ENCODE measurements at places on chromosomes 11 and 22. TPM values are rescaled to one million over a fixed set of nuclear protein-coding genes. Genes with fewer than 3 reads are reported as not detected.

The FOLR1 gene
- total RNA-seq, result not detected

The KRTAP5-8 gene
- not detected for total RNA-seq

The DGCR6L gene
- total RNA-seq, result 46.8 TPM

DNA sequence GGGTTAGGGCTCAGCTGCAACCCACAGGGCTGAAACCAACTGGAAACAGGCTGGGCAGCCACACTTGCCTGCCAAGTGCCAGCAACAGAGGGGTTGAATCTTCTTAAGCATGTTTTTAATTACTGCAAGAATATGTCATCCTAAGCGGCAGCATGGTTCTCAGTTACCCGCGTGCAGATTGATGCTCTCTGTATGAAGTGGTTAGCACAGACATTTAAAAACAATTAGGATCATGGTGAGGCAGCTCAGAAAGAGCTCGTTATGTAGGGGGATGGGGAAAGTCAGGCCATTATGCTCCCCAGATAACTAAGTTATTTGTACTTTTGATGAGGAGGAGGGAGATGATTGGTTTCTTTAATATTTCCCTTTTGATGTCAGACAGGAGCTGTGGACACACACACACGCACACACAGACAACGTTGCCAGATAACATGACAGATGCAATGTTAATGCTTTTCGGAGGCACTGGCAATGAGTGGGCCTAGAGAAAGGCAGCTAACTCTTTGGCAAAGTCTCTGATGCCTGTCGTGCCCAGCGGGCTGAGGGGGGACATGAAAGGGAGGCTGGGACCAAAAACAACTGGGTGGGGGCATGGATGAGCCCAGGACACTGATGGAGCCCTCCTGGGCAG lies 389.7 kb downstream of the NXPE2 start:
- no peak for DNase-seq

DNA sequence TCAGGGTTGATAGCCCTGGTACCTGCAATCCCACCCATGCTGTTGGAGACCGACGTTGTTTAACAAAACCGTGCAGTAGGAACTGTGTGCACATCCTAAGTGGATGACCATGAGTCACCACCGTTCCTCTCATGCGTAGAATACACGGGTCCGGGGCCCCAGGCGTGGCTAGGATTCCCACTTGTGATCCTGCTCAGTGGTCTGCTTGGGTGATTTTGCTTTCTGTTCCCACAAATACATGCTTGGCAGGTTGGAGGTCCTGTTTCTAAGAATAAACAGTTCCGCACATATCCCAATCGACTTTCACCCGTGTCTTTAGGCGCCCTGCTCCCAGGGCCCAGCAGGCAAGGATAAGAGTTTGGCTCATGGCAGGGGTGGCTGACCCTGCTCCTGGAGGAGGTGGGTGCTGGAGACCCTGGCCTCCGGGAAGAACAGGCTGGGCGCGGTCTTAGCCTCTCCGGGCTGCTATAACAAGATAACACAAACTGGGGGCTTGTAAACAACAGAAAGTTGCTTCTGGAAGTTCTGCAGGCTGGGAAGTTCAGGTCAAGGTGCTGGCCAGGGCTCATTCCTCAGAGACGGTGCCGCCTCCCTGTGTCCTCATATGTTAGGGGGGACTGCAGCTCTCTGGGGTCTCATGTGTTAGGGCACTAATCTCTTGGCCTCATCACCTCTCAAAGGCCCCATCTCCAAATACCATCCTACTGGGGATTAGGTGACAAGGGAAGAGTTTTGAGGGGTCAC lies 1028.3 kb downstream of the BRD1 start:
- DNase-seq, result no peak

DNA sequence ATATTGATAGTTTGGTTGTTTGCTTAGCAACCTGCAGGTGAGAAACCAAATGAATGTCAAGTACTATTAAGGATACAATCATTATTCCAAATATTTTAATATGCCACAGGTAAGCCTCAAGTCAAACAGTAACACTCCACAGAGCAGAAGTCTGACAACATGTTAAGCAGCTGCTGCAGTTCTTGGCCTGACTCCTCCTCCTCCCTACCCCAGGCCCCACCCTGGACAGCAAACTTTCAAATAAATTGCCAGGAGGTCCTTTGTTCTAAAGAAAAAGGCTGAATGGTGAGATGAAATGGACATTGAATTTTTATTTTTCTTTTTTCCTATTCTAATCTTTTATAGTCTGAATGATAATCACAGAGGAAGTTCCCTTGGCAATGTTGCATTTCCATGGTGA lies 260.0 kb upstream of the POU2AF2 start:
- DNase-seq, result no peak

DNA sequence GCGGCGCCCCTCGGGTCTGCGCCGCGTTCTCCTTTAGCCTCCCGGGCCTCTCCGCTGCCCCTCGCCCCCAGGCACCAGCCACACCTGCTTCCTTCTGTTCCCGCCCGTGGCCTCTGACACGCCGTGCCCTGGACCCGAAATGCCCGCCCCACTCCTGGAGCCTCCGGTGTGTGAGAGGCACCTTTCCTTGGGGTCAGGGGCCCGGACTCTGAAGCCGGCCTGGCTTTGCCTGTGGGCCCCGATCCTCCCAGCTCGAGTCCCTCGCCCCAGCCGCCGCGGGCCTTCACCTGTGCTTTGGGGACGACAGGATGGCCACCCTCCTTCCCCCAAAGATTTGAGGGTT lies 661 bp upstream of the CDPF1 start:
- DNase-seq, result no peak

DNA sequence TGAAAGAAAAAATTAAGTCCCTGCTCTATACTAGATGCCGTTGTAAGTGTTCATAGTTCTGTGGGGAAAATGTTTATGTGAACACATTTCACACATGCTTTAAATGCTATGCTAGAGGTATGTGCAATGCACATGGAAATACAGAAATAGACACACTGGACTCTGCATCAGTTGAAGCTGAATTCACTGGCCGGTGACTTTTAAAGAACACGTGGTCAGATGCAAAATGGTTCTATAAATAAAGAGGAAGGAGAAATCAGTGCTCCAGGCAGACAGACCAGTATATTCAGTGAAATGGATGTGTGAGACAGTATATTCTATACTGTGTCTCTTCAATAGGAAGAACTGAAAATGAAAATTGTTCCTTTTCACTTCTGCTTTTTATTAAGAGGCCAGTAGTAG lies 29.9 kb downstream of the TRPC6 start:
- no peak for DNase-seq

- no peak for DNase-seq
Measured at GRCh38 chr11:117790279-117790678, 6.7 kb downstream of the DSCAML1 start.

DNA sequence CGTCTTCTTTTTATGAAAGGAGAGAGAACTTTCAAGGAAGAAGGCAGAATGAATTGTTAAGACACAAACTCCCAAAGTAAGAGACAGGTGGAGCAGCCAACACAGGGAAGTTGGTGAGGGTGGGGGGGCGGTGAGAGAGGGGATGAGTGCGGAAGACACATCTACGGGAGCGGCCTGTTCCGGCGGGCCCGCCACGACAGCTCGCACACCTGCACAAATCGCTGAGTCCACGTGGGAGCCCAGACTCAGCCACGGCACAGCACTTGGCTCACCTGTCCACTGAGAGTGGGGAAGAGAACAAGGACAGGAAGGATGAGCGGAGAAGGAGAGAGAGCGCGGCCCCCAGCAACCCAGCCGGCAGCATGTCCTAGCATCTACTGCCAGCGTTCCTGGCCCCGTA lies 331.1 kb downstream of the CADM1 start:
- DNase-seq, result no peak

GRCh38 chr11:26359055-26359454 lies 27.1 kb downstream of the ANO3 start:
- no peak for DNase-seq

- no peak for DNase-seq
Measured at GRCh38 chr11:95692526-95693260, 96.9 kb downstream of the FAM76B start.

DNA sequence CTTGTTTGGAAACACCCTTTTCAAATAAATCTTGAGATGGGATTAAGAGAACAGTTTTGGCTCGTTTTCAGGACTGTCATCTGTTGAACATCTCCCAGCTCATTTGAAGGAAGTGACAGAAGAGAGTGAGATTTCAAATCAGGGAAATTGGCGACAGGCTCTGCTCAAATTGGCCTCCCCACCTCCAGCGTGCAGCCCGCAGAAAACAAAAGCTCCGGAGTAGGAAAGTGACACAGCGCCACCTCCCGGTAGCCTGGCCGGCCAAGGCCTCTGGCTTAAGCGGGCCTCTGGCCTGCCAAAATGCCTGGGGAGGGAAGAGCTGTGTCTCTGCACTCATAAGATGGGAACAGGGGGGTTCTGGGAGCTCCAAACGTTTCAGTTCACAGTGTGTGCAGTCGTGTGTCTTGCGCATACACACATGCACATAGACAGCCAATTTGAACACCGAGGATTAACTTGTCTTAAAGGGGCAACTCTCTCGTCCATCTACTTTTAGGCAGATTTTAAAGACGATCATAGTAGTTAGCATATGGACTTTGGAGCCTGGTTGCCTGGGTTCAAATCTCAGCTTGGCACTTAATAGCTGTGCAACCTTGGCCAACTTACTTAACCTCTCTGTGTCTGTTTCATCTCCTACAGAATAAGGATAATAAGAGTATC lies 132.7 kb upstream of the RCN1 start:
- peak; percentile 29 for DNase-seq

- no peak for DNase-seq
Measured at GRCh38 chr11:30434901-30435300, 112.0 kb downstream of the ARL14EP start.

DNA sequence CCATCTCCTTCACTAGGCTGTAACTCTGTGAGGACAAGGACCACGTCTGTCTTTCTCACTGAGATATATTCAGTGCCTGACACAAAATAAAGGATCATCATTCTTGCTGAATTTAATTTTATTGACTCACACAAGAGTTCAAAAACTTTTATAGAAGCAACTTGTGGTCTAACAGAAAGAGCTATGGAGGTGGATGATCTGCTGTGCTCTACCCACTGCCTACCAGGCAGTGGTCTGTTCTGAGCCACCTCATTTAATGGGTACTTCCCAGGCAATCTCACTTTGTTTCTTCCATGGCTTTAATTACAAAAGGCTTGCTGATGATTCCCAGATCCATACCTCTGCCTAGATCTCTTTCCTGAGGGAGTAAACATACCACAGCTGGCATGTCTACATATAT lies 4.7 kb downstream of the BTBD18 start:
- DNase-seq, result no peak

DNA sequence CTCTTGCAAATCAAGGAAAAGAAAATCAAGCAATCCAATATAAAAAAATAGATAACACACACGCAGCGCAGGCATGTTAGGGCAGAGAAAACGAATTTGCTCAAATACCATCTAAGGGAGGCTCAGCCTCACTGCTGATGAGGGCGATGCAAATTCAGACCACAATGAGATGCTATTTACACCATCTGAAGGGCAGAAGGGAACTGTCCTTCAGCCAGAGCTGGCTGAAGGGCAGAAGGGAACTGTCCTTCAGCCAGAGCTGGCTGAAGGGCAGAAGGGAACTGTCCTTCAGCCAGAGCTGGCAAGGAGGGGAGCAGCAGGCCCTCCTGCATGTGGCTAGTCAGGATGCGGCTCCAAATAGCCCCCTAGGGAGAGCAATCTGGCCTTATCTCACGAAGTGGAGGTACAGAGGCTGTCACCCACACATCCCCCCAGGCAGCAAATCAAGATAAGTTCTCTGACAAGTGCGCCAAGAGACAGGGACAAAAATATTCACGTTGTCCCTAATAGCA lies 7.6 kb upstream of the SLC39A13 start:
- DNase-seq, result no peak

DNA sequence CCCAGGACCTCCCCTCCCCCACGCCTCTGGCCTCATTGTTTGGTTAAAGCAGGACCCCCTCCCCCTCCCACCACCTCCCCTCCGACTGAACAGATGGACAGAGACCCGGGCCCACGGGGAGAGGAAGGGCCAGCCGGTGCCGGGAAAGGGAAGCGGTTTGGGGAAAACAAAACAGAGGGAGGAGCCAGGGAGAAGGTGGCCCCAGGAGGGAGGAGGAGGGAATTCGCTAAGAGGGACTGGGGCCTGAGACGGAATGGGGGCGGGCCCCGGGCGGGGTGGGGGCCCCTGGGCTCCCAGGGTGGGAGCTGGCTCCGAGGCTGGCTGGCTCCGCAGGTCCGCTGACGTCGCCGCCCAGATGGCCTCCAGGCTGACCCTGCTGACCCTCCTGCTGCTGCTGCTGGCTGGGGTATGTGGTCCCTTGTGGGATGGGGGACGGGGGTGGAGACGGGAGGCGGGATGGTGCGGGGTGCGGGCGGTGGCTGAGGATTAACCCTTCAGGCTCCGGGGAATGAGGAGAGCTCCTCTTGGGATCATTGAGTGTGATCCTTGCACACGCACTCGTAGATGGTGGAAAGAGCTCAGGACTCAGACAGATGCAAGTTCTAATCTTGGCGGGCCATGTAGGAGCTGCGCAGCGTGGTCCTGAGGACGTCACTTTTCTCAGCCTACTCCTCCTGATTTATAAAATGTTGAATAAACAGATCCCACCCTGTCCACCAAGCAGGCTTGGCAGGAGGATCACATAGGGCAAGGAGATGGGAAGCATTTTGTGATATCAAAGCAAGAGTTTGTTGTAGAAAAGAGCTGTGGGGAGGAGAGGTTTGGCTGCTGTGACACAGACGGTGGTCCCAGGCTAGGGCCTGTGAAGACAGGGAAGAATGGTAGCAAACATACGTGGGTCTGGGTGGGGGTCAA lies 688 bp downstream of the SERPING1 start:
- DNase-seq, result no peak

DNA sequence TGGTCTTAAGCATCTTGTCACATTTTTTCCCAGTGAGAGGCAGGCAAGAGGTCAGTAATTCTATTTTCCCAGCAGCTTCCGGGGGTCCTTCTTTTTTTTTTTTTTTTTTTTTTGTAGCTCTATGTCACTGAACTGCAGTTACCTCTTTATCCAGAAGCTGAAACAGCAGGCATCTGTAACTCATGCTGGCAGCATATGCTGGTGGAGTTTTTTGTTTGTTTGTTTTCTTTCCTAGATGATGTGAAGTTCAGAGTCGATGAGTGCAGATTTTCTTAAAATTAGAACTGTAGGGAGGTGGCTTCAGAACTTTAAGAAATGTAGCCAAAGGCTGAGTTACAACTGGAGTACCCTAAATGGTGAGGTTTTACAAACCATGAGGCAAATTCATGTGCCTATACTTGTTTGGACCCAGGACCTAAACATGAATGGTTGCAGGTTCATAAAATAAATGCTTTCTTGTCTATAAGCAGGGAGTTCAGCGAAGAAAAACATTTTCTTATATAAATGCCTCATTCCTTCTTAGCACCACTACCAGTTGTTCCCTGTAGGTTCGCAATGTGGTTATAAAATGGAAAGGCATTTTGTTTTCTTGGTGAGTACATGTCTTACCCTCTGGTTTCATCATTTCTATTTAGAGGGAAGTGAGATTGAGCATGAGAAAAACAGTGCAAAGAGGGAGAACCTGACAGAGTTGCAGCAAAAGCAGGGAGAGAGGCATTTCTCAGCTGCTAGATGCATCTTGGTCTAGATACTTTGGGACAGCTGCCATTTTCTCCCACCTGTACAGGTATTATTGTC lies 84.0 kb downstream of the TRIM44 start:
- DNase-seq, result no peak
